Activated CD4-positive, alpha-beta T cell treated with anti-CD3 and anti-CD28 coated beads for 1 hour (primary cell): ENCODE measurements at places on chromosomes 2 and 18.

DNA sequence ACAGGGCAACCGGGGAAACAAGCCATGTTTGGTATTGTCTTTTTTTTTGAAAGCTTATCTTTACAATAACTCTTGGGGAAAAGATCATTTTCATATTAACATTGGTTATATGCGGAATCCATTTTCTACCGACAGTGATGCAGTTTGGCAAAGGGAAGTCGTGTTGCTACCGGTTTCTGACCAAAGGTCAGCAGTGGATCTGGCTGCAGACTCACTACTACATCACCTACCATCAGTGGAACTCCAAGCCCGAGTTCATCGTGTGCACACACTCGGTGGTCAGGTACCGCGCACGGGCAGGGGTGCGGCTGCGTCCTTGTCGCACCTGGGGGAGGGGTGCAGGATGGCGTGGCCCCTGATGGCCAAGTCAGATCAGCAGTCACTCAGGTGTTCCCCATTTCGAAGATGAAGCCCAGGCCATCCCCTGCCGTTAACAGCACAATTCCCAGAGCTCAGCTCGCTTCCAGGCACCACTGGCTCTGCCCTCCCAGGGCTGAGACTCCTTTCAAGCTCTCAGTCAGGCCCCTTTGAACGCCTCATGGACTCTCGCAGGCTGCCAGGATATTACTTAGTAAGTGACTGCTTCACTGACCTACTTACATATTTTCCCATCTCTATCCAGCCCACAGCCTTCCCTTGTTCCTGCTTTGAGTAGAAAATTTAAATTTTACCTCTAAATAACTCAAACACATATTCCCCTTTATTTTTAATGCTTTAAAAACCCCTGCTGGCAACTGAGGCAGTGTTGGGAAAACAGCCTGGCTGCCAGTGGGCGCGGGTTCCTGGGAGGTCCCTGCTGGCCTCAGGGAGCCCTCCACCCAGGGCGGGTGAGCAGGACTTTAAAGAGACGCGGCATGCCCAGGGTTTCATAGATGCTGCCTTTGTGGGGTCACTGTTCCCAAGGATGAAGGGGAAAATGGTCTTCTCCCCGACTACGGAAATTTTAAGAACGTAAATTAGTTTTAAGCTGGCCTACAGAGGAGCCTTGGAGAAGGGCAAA is 33.6 kb upstream of the RPL31 start:
- DNase-seq = no peak

DNA sequence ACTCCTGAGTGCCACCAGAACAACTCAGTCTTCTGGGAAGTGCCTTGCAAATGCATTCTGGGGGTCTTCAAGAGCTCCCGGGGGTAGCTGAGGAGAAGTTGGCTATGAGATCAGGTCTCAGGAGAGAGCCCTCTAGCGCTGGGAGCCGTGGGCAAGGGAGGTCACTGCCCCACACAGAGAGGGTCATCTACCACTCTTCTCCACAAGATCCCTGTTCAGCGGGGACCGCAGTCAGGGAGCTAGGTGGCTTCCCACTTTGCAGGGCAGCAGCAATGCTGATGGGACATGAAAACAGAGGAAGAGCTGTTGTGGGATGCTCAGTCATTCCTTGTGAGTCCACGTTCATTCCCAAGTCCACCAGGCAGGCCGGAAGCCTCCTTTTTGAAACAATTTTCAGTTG is 66.6 kb downstream of the ACKR3 start:
- no peak for DNase-seq

GRCh38 chr2:10963155-10963554 is 51.4 kb downstream of the KCNF1 start:
- DNase-seq = no peak

DNA sequence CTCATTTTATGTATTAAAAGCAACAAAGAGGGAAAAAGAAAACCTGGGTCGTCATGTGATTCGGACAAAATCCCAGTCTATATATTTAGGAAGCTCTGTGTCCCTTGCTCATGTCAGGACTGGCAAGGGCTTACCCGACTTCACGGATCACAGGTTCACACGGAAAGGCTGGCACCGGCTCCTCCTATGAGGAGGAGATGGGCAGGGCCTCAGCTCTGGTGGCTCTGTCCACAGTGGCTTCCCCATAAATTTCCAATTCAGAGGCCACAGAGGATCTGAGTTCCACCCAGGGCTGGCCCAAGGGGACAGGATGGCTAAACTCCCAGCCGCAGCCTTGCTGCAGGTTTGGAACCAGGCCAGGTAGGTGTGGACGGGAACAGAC is 186.8 kb downstream of the BCL2 start:
- DNase-seq = no peak

DNA sequence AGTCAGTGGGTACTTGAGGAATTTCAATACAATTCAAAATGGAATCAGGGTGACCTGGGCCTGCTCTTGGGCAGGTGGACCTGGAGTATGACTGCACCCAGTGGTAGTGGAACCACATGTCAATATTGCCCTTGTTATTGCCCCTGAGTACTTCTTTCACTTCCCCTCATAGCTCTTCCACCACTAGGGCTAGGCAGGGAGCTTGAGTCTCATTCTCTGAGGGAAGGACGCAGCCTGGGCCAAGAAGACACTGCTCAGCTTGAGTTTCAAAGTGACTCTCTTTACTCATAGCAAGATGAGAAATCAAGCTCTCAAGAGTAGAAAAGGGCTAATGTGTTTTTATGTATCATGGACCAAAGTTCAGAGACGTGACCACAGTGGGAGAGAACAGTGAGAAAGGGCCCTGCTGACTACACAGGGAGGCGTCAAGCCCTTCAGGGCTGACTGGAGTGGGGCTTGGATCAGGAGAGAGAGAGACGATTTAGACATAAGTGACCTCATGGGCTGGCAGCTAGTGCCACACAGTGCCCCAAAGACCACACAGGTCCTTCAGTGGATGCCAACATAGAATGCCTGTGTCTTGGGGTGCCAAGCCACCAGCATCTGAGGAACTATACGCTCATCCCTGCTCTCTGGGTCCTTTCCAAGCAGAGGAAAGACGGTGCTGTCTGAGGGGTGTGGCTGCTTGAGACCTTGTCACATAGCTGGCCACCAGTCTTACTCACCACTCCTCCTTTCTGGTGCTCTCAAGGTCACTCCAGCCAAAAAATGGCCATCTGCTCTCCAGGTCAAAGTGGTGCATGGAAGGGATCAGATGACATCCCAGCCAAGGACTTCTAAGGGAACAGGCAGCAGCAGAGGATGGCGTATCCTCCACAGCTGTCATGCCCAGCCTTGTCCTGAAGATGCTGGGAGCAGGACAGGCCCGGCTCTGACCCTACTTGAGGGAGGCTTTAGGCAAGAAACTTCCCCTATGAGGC is 13.0 kb downstream of the PTMA start:
- DNase-seq = no peak

DNA sequence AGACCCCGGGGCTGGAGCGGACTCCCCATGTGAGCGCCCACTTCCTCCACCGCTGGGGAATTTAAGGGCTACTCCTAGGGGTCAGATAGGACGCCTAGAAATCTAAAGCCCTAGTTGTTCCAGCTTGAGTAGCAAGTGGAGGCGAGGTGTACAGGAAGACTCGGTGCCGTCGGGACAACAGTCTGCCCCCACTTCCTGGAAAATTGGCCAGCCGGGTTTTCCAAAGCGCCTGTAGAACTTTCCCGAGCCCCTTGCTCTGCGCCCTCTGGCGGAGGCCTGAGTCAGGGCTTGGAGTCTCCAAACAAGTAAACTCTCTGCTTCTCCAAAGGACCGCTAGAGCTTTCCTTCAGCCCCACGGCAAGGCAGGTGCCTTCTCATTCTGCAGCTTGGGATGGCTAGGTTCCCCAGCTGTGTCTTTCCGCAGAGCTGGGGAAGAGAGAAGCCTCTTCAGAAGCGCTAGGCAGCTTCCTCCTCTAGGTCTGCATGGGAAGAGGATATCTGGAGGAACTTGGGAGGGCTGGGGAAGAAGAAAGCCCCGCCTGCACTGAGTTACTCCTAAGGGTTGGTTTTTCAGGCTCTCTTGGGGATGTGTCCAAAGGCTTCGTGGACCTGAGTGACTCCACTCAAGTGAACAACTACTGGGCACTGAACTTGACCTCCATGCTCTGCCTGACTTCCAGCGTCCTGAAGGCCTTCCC is 681 bp downstream of the SPR start:
- DNase-seq = no peak

DNA sequence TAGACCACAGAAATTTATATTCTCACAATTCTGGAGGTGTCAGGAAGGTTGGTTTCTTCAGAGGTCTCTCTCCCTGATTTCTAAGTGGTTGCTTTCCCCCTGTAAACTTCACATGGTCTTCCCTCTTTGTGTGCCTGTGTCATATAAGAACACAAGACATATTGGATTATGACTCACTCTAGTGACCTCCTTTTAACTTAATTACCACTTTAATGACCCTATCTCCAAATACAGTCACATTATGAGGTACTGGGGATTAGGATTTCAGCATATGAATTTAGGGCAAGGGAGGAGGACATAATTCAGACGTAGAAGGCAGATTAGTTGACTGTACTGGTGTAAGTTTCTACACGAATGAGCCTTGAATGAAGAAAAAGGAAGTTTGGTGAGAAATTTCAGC is 38.2 kb upstream of the EPHA4 start:
- no peak for DNase-seq

DNA sequence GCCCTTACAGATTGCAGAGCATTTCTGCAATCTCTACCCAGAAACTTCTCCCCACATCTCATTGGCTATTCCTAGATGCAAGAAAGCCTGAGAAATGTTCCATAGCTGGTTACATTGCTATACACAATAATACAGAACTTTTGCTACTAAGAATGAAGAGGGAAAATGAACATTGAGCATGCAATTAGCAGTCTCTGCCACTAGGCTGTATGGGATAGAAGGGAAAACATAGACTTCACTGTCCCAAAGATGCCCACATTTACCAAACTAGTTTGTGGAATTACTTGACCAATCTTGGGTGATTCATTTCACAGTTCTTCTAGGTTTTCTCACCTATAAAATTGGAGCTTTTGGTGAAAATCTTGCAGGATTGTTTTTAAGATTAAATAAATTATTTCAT is 265.7 kb upstream of the NT5C1B start:
- no peak for DNase-seq

- no peak for DNase-seq
Measured at GRCh38 chr2:30768708-30769480, 38.4 kb downstream of the CAPN13 start.

GRCh38 chr2:144310889-144311608 is 208.9 kb downstream of the ZEB2 start:
- no peak for DNase-seq

DNA sequence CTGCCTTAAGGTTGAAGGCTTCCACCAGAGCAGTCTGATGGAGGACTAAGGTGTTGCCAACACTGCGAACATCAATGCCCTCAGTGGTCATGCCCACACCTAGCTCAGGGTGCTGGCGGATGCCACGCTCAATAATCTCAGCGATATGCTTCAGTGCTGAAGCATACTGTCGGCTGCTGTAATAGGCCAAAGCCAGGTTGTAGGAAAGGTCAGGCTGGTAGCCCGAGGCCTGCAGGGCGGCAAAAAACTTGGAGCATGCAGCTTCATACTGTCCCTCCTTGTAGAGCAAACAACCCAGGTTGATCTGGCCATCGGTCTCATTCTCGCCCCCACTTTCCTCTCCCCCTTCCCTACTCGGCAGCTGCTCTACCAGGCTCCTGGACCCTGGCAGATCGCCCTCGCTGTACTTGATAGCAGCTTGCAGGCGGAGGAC is 159.4 kb downstream of the AGPS start:
- DNase-seq = no peak

DNA sequence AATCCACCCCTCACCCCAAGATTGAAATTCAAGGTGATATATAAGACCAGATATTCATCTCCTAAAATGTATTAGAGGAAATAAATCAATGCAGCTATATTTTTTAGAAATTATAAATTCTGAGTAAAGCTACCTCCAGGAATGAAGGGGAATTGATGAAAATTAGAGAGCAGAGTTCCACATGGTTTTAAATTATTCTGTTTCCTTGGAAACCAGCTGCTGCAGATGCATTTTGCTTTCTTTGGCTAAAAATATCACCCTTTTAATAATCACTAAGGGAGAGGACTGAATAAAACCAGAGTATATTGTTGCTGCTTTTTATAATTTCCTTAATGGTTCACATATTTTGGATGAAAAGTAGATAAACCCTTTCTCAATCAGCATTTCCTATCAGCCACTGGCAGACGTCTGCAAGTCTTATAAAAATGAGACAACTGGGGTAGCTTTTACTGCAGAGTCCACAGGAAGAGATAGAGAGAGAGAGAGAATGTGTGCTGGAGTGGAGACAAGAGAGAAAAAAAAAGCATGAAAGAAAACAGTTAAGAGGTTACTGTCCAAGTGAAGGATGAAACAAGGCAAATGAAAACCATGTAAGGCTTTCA is 2.0 kb downstream of the CSRNP3 start:
- DNase-seq = no peak

- no peak for DNase-seq
Measured at GRCh38 chr2:101355401-101356054, 31.8 kb downstream of the CREG2 start.
